Stimulated activated naive CD4-positive, alpha-beta T cell (primary cell): ENCODE measurements at places on chromosomes 16 and 17.
A peak's percentile ranks its signal among the peaks of the same experiment; 100 is the strongest.

DNA sequence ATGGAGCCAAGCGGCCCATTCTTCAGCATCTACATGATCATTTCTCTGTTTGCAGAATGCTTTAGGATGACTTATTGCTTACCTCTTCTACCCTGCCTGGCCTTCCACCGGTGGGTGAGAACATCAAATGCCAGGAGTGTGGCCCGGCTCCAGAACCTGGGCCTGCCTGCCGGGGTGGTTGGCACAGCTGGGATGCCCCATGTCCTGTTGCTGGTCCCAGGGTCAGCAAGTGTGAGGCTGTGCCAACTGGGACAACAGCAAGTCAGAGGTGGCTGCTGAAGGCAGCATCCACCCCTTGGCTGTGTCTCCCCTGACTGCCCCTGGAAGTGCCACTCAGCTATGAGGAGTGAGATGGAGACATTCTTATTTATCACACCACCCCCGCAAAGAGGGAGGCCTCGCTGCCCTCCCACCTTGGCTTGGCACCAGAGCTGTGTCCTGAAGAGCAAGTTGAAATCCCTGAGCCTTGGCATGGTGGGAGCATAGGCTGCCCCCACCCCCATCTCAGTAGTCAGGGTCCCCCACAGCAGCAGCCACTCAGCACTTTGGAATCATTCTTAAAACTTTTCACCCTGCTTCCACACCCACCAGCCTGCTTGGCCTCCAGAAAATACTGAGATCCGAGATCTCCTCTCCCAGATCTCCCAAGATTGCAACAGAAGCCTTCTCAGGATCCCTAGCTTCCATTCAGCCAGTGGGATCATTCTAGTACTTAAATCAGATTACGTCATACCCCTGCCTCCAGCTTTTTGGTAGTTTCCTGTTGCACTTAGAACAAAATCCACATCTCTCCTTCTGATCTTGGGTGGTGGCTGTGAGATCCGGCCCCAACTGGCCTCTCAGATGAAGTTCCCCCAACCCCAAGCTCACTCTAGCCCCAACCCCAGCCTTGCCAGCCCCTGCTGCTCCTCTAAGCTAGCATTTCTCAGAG is 127.5 kb downstream of the SOCS1 start:
- DNase-seq = no peak

DNA sequence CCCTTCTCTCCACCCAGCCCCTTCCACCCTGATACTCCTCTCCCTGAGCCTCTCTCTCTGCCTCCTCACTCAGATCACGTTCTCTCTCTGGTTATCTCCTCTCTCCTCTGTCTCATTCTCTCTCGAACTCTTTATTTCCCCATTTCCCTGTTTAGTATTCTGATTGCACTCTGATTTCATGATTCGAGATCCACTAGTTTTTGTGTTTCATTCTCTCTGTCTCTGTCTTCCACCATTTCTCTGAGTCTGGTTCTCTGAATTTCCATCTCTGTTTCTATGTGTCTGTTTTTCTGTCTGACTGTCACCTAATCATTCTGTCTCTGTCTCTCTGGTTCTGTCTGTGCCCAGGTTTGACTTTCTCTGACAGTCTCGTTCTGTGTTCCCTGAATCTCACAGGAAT is 2.0 kb downstream of the SEZ6L2 start:
- no peak for DNase-seq

- DNase-seq = peak; percentile 29
Measured at GRCh38 chr17:16415031-16415924, at the start of gene TRPV2. Gene TRPV2, plus strand, starts transcription at chr17:16415571. Its CDS starts 2,098 bp downstream, at chr17:16417669.

DNA sequence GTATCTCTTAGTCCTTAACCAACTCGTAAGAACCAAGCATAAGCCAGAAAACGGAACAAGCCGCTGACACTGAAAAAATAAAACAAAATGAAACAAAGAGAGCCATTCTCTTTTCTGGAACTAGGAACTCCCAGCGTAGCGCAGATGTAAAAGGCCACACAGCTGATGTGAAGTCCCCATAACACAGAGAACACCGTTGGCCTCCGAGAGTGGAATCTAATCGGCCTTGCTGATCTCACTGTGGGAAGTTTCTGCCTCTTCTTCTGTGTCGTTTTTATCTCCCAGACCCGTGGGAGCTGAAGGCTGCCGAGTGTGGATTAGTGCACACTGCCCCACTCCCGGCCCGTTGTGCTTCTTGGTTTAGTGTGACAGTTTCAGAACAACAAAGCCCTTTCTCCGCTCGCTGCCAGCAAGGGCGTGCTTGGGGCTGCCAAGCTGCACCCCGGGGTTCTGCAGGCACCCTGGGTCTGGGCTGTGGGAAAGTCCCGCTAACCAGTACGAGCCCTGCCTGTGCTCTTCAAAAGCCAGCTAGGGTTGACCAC is 21.7 kb downstream of the TTYH2 start:
- DNase-seq = no peak

- DNase-seq = no peak
Measured at GRCh38 chr16:22091721-22092120, 620 bp upstream of the VWA3A start.

- no peak for DNase-seq
Measured at GRCh38 chr16:58013201-58013956, 12.2 kb downstream of the USB1 start.

- DNase-seq = no peak
Measured at GRCh38 chr16:65373097-65373496, 251.2 kb upstream of the CDH11 start.

GRCh38 chr17:78020717-78021108 is 62.2 kb downstream of the TNRC6C start:
- no peak for DNase-seq

DNA sequence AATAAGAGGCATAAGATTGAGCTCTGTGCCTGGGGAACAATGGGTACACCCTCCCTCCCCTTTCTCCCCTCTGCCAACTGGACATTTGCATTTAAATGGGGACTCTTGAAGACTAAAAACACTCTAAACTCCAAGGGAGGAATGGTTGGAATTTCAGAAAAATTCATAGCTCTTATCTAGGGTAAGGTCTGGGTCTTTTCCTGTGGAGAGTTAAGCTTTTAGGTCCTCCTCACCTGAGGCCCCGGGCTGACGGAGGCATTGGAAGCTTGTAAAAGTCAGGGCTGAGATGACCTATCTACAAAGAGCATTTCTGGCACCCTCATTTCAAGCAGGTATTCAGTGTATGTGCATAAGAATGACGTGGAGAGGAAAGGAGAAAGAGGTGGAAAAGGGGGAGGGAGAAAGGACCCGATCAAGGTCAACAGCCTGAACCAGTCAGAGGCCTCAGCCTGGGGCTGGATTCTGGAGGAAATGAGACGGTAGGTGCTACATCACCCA is 78.0 kb downstream of the RAP1GAP2 start:
- DNase-seq = no peak
